Lung (tissue), 17 donors: ENCODE measurements at places on chromosomes 5 and 9.

GRCh38 chr5:125093776-125094175 lies 347.3 kb upstream of the ZNF608 start:
- DNase-seq: no peak

GRCh38 chr5:76467216-76467615 lies 64.1 kb downstream of the IQGAP2 start:
- DNase-seq: no peak

- no peak for DNase-seq
These were observed 33.6 kb downstream of the FYB1 start for GRCh38 chr5:39185761-39186160.

DNA sequence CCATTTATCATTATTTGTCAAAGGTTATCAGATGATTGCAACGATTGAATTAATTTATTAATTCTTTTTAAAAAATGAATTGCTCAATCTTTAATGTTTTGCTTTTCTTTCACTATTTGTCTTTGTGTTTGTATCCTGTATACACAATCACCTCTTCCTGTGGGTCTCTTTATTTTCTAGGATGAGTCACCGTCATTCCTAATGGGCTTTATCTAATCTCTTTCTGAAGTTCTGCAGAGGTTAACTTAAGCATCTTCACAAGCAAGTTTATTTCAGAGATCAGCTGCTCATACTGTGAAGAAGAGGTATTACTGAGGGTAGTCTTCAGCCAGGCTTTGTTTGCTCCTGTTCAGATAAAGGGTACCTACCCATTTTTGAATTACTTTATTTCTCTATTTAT lies 323.9 kb downstream of the NNT start:
- no peak for DNase-seq

- DNase-seq: no peak
These were observed 36.0 kb downstream of the KCNMB1 start for GRCh38 chr5:170353011-170353761.
